ENCODE measurements at places on chromosomes 12 and 14.

DNA sequence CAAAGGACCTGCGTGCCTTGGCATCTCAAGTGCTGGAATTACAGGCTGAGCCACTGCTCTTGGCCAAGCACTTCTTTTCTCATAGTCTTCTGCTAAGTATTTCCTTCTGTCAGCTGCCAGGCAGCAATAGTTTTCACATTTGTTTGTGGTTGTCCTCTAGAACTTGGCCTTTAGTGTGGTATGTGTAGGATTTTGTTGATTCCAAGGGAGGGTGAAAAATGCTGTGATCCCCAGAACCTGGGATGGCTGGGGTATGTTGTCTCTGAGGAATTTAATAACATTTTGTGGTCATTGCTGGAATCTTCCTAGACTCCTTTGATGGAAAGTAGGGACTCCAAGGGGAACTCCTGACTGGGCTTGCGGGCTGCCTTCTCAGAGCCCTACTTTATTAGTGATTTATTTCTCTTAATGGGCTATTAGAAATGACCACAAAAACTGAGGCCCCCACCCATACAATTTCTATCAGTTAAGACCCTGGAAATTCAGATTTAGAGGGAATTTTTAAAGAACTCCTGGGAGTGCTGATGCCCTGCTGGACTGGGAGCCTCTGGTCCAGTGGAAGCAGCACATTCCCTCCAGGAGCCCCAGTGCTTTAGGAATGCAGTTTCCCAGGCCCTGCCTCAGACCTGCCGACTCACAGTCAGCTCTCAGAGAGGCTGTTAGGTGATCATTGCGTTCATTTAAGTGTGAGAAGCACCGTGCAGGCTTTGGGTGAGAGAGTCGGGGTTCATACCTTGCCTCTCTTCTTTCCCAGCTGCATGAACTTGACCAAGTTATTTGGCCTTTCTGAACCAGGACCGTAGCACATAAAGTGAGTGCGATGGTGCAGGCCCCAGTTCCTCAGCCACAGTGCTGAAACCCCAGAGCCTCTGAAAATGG lies 22.7 kb downstream of the TRAF3 start:
- no peak for DNase-seq

GRCh38 chr12:93288626-93289025 lies 89.1 kb upstream of the NUDT4 start:
- no peak for DNase-seq

DNA sequence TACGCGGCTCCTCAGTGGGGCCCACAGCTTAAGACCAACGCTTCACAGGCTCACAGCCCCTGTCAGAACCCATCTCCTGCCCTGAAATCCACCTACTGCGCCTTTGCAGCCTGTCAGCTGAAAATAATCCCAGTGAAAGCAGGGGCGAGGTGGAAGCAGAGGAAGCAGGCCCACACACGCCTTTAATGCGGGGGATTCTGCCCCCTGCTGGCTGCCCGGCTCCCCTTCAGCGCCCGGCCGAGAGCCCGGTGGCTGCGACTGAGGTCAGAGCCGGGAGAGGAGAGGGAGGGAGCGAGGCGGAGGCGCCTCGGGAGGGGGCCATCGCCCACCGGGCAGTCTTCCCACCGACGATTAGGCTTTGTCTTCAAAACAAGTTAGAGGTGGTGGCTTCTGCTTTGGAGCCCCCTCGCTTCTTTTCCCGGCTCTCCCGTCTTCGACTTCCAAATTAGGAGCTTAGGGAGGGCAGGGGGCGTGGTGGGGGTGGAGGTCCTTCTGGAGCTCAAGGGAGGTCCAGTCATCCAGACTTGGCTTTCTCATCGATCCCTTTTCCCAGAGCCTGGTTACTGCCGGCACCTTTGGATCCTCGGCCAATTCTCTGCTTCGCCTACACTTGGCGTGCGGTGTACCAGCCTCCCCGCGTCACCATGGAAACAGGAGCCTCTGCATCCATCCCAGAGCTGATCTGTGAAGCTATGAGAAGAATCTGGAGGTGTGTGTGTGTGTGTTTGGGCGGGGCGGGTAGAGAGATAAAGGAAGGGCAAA lies 25.2 kb upstream of the RND1 start:
- peak; percentile 43 for DNase-seq

DNA sequence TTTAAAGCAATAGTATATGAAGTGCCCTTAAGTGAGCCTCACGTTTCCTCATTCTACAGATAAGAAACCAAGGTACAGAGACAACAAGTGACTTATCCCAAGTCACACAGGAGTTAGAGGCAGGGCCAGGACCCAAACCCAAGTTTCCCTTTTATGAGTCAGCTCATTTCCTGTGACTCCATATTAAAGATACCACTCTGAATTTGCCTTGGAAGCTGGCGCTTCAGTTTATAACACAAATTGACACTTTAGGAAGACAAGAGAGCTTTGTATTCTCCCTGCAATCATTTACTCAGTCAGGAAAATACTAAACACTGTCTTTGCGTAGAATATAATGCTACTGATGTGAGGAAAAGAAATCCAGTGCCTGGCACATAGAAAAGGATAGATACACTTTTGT lies 43.2 kb downstream of the MYBPC1 start:
- DNase-seq = no peak

DNA sequence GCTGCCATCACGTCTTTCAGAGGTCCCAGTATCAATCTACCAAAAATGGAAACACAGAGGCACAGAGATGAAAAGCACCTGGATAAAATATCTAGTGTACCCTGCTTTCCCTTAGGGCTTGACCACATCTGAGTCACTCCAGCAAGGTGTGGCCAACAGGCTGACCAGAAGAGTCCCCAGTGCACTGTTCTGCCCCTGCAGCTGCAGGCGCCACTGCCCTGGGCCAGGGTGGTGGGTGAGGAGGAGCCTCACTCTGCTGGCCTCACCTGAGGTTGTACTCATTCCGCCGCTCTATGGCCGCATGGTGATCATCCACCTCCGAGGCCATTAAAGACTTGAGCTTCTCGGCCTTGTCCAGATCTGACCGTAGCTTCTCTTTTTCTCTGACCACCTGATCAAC lies 60.4 kb downstream of the NIN start:
- no peak for DNase-seq

DNA sequence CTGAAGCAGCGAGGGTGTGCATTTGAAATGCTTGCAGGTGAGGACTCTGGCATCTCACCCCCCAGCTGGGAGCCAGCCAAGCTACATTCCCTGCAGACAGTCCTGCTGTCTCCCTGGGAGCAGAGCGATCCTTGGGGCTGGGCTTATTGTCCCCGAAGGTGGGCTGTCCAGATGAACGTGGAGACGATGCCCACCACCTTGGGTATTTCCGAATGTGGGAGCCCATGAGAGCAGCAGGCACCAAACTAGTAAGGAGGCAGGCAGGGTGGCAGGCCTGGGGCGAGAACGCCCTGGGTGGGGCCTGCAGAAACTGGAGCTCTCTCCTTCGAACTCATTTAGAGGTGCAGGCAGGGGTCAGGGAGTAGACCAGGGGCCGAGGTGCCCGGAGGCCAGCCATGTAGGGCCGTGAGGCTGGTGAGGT lies 18.5 kb downstream of the ZBTB42 start:
- DNase-seq = no peak

- no peak for DNase-seq
These were observed 20.3 kb downstream of the KRT85 start for GRCh38 chr12:52347016-52347415.

- DNase-seq = no peak
These were observed 562 bp upstream of the GLIPR1L2 start for GRCh38 chr12:75390156-75390898.

DNA sequence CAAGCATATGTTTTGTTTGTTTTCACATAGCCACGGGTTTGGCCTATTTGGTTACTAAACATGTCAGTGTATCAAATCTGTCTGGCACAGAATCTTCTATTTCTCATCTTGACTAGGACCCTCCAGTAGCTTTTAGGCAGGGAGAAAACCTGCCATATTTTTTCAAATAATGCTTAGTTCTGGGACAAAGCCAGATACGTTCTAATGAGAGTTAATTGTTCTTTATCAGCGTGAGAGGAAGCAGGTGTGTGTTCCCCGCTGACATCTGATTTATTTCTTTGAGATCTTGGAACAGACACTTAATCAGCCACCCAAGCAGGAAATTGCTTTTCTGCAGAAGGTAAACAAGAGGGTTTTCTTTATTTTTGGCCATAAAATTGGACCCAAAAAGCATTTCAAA lies 54.8 kb downstream of the GOLGA5 start:
- DNase-seq = peak; percentile 98

DNA sequence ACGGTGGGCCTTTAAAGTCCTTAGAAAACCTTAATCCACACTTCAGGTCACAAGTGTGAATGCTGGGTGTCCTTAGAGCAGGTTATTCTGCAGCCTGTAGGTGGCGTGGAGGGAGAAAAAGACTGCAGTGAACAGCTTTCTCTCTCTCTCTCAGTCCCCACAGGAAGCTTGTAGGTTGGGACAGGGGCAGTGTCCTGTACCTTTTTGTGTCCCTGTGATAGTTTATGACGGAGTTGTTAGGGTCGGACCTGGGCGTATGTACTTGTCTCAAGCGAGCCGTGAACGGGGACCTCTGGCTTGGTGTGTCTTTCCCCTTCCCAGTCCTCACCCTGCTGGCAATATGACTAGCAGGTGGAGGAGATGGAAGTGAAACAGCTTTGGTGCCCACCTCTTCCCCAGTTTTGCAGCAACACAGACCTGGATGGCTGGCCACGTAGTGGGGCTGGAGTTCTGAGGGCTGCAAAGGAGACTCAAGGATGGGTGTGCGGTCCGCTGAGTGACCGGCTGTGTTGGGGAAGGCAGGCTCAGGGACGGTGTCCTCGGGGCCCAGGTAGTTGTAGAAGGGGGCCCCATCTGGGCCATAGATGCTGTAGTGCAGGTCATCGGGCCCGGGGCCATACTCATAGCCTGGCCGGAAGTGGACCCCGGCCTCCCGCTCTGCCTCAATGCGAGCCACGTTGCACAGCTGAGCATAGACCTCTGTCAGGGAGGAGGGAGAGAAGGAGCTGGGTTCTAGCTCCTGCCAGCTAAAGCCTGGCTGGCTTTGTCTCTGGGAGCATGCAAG lies 8.9 kb downstream of the ISCA2 start:
- DNase-seq = no peak

GRCh38 chr14:82113710-82114109 lies 580.1 kb upstream of the SEL1L start:
- no peak for DNase-seq

- DNase-seq = no peak
These were observed 15.8 kb upstream of the NPFF start for GRCh38 chr12:53523131-53523530.

DNA sequence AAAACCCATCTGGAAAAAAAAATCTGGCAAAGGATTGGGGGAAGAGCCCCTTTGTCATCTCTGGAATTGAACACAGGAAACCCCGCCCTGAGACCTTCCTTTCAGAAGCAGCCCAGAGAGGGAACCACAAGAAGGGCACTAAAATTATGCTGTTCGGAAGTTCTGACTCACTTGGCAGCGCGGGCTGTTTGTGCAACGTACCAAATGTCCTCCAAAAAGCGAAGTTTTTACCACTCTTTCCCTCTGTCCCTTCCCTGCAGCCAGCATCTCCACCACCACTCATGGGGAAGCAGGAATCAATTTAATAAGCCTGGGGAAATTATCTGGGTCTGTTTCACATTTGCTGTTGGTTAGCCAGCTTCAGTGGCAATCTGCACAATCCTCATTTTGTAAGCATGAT lies 3.2 kb upstream of the SYNE3 start:
- DNase-seq = no peak

- DNase-seq = no peak
These were observed 131.4 kb upstream of the CCDC175 start for GRCh38 chr14:59707778-59708561.

- DNase-seq = no peak
These were observed 90.3 kb downstream of the IGF1 start for GRCh38 chr12:102390068-102390467.

DNA sequence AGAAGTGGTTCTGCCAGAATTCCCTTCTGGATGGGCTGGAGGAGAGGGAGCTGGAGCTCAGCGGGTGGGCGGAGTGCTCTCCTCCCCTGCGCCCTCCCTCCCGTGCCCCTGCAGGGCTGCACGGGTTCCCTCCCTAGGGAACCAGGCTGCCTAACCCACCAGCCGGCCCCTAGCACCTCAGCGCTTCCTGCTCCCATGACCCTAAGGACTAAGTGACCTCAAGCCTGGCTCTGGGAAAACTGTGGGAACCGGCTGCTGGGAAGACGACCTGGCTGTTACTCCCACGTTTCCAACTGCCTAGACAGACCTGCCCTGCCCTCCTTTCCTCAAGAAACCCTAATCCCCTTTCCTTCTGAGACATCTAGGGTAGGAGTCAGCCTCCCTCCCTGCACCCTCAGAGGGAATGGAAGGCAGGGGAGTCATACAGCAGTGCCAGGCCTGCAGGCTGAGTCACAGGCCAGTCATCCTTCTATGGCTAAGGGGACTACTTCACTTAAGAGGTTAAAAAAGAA lies 31.5 kb downstream of the SLC6A12 start:
- DNase-seq = no peak

- DNase-seq = no peak
These were observed 12.8 kb downstream of the CCDC177 start for GRCh38 chr14:69561893-69562292.

DNA sequence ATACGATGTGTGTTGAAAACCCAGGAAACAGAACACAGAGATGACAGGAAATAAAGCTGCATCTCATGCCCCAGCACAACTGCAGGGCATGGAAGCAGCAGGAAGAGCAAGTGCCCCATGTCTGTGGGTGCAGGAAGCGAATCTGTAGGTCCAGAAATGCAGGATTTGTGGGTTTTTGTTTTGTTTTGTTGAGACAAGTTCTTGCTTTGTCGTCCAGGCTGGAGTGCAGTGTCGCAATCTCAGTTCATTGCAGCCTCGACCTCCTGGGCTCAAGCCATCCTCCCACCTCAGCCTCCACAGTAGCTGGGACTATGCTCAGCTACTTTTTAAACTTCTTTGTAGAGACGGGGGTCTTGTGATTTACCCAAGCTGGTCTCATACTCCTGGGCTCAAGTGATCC lies 6.2 kb upstream of the RPS6KL1 start:
- no peak for DNase-seq
